GDM1 (cell line): ENCODE measurements at places on chromosomes 16 and 17.

- DNase-seq = no peak
Observed at GRCh38 chr16:27189335-27189972, 13.9 kb upstream of the KDM8 start.

GRCh38 chr17:77432742-77433141 lies 292.0 kb downstream of the SEC14L1 start:
- no peak for DNase-seq

DNA sequence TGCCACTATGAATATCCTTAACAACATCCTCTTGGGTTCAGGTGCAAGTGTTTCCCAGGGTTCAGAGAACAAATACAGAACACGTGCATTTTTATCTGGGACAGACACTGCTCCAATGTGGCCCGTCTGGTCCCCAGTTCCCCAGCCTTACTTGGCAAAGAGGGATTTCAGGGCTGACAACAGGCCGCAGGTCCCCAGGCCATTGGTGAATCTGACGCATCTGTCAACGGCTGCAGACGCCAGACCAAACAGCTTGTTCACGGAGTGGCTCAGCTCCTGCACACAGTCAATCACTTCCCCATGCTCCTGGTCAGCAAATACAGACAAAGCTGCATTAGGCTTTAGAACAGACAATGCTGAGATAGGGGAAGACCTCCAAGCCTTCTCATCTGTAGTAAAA lies 36.2 kb downstream of the COG7 start:
- no peak for DNase-seq

DNA sequence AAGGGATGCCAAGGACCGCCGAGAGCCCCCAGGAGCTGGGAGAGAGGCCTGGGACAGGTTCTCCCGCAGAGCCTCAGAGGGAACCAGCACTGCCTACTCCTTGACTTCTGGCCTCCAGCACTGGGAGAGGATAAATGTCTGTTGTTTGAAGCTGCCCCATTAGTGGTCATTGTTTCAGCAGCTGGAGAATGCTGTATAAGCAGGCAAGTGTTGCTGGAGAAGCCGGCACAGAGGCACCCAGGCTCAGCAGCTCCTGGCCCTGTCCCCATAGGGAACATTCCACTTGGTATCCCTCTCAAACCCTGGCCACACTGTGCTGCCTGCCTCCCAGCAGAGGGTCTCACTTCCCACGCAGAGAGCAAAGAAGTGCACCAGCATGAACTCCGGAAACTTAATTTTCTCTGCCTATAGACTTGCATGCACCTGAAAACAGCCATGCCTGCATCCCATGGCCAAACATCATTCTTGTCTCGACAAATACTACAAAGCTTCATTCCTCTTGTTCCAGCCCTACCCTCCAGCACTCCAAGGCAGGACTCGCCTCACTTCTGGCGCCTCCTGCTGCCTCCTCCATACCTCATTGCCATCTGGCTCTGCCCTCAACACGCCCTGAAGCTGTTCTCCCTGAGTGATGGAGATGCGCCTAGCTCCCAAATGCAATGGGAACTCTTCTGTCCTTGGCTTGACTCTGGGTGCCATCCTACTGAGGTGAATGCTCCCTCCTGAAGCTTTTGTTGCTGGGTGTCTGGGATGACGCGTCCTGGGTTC lies 88.1 kb downstream of the DNAH17 start:
- DNase-seq = no peak

DNA sequence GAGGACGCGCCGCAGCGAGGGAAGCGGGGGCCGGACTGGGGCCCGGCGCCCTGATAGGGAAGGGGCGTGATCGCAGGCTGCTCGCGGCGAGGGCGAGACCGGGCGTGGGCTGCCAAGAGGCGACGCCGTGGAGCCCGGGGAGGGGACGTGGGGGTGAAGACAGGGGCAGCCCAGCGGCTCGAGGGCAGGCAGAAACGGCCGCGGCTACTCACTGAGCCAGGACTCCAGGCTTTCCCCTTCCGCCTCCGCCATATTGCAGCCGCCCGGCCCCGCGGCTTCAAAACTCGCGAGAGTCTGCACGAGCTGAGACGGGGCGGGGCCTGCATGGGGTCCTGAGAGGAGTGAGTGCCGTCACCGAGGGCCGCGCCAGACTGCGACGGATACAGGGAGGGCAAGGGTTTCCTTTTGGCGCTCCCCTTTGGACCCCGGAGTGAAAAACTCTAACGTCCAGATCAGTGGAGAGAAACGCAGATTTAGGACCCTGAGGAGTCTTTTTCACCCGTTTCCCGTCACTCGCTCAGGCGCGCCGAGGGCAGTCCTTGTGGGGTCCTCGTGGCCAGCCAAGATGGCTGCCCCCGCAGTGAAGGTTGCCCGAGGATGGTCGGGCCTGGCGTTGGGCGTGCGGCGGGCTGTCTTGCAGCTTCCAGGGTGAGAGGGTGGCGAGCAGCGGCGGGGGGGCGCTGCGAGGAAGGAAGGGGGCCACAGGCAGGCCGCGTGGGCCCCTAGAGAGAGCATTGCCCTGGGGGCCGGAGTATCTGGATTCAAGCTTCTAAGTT lies at the start of the genes GGA3 and MRPS7:
Gene GGA3 (minus strand): TSS at position 271 of the 776 bp plus-strand sequence. CDS start 19 bp downstream, at position 252.
Gene MRPS7 (plus strand): TSS at position 544 of the 776 bp plus-strand sequence. CDS start 22 bp downstream, at position 566.
- DNase-seq = peak; percentile 86

DNA sequence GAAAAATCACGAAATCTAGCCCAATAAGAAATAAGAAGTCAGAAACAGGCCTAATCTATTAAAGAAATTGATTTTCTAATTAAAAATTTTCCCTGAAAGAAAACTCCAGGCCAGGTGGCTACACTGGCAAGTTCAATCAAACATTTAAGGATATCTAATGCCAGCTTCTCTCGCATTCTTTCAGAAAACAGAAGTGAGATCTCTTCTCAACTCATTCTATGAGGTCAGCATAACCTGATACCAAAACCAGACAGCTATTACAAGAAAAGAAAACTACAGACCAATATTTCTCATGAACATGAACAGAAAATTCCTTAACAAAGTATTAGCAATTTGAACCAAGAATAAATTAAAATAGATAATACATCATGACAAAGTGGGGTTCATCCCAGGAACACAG lies 52.4 kb downstream of the AXIN2 start:
- no peak for DNase-seq

DNA sequence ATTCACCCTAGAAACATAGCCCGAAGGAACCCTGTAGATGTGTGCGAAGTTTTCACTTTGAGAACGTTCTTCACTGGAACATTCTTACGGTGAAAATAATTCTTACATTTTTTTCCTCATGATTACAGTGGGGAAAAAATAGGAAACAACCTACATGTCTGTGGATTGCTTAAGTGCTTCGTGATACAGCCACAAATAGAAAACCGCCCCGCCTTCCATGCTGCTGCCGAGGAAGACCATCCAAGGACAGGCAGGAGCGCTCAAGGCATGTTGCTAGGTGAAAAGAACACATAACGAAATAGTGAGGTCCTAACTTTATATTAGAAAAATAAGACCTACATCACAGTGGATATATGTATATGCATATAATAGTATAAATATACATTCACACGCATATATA lies 78.8 kb downstream of the BMERB1 start:
- DNase-seq = no peak

- no peak for DNase-seq
Observed at GRCh38 chr17:76164331-76164730, 23.3 kb upstream of the FOXJ1 start.

DNA sequence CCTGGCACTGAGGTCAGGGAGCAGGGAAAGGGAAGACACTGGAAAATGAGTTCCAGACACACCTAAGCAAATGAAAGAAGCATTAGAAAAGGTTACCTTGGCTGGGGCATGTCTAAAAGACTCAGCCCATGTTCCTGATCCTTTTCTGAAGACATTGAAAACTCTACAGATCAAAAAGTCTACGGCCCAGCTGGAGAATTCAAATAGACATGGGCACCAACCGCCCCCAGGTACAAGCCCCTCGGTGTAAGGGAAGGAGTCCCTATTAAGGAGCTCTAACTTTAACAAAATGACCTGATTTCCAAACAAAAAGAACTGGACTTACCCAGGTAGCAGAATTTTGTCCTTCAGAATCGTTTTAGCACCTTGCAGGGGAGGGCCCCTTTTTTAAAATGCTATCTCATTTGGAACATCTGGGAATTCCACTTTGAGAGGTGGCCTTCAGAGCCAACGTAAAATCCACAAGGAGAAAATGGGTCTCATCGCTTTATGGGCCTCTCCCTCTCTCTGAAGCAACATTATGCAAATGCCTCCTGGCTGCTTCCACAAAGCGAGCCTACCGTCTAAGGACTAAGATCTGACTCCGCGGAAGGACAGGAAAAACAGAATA lies 43.6 kb upstream of the RBFOX3 start:
- no peak for DNase-seq

GRCh38 chr17:52134641-52135040 lies 23.9 kb downstream of the CA10 start:
- DNase-seq = no peak

DNA sequence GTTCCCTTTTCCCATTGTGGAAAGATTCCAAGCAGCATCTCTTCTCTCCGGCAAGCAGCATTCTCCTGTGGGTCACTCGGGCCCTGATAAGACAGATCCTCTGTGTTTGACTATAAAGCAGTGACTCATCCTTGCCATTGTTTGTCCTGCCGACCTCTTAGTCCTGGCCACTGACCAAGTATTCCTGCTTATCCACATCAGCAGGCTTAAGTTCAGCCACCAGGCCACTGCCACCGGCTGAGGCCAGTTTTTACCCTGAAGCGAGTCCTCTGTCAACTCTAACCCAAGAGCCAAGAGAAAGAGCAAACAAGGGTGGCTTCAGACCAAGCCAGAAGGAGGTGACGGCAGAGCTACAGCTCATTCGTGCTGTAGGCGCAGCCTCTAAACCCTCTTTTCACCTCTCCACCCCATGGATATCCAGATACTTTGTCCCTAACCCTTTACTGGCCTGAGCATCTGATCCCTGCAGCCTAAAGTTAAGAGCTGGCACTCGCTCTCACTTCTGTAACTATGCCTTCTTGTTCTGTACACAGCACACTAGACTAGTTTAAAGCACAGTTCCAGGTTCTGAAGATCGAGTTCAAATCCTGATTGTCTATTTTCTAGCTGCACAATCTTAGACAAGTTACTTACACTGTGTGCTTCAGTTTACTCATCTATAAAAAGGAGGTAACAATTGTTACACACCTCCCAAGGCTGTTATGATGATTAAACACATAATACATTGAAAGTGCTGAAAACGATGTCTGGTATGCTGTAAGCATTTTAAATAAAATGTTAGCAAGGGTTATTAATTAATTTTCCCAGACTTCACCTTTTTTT lies 31.0 kb downstream of the SOX9 start:
- DNase-seq = no peak

DNA sequence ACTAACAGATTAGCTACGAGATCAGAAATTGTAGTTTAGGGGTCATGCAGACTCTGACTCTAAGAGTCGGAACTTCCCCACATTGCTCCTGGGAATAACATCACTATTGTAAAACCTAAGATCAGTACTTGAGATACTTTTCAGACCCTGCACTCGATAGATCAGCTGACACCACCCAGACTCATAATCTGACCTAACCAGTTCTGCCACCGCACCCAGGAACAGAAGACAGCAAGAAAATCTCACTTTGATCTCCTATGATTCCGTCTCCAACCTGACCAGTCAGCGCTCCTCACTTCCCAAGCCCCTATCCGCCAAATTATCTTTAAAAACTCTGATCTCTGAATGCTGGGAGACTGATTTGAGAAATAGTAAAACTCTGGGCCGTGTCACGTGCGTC lies 27.2 kb upstream of the ASGR2 start:
- no peak for DNase-seq

- no peak for DNase-seq
Observed at GRCh38 chr17:7523033-7523432, 25.8 kb upstream of the TNFSF12 start.

DNA sequence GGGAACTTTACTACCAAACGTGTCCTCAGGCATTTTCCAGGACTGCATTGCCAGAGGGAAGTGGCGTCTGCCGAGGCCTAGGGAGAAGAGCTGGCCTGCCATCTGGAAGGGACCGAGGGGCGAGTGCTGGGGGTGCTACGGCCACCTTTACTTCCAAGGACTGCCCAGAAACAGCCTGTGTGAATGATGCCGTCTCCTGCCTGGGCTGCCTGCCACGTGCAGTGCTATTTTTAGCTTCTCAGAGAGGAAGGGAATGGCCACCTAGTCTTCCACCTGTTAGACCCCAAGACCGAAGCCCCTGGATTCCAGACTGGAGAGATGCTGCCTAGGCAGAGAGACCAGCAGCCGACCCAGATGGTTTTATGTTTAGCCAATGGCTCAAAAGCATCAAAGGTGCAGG lies 57.2 kb downstream of the VAC14 start:
- no peak for DNase-seq

GRCh38 chr16:5678371-5678770 lies 580.8 kb upstream of the EEF2KMT start:
- DNase-seq = no peak

DNA sequence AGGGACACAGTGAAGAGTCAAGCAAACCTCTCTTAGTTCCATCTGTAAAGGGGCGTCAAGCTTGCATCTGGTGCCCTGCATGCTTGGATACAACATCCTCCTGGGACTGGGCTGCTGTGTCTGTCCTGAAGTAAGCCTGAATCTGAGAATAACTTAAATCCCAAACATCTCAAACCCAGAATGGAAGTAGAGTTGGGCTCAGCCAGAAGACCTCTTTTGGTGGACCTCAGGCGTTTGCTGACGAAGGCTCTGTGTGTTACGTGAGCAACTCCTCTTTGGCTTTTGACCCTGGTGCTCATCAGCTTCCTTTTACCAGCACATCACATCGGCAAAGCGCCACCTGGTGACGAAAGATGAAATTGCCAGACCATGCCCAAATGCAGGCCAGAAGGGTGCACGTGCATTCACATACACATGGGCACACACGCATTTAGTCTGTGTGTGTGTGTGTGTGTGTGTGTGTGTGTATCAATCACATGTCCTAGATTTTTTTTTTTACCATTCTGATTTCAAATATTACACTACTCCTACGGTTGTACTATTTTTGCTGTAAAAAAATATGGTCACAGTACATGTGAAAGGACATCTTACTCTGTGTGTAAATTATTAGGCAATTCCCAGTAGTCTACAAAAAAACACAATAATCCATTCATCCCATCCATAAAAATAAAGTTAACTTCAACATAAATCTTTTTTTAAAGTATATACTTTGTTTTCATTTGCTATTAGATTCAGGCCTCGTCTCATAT lies 41.1 kb upstream of the FOXJ1 start:
- peak; percentile 82 for DNase-seq

- no peak for DNase-seq
Observed at GRCh38 chr17:753418-753817, 1.4 kb upstream of the GEMIN4 start.

- DNase-seq = no peak
Observed at GRCh38 chr17:59876107-59876506, 16.6 kb downstream of the TUBD1 start.

DNA sequence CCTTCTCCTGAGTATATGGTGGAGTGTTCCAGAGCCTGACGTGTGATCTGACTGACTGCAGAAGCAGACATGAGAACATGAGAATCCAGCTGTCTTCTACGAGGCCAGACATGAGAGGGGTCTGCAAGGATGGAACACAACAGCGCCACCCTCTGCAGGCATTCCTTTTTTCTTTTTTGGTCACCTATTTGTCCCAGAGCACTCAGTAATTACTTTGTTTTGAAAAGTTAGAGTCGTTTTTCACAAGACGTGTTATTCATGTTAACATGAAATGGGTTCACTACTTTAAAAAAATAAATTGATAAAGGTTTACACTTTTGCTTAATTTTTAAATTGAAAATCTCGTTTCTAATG lies 43.8 kb upstream of the ATP2A3 start:
- no peak for DNase-seq
